Suprapubic skin (tissue), 4 donors: ENCODE measurements at places on chromosomes 12 and 14. TPM values are rescaled to one million over a fixed set of nuclear protein-coding genes. Genes with fewer than 3 reads are reported as not detected.

Gene FRS2
- total RNA-seq: 35.2 TPM

Gene LUM
- 16.8 TPM for total RNA-seq

Gene PRB2
- total RNA-seq: not detected

Gene ITGB7
- total RNA-seq: 8.4 TPM

DNA sequence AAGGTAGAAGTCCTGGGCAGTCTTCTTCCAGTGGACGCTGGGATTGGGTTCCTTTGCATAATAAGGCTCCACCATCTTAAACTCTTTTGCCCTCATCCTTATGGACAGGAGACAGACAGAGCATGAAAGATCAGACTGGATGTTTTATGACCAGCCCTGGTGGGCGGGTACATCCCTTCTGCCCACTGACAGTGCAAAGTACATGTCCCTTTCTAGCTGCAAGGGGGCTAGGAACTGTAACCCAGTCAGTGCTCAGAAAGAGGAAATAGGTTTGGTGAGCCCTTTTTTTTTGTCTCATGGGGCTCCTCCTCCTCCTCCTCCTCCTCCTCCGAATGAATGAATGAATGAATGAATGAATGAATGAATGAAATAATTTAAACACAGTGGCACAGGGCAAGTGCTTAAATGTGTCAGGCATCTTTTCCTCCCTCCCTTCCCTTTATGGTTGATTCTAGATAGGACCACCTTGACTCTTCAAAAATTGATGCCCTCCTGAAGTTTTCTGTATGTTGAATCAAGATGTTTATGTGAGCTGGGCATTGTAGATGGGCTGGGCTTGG lies 36.4 kb upstream of the HNF1A start:
- DNase-seq: no peak
- no peak overlapping the region for H3K27ac ChIP-seq
- no peak overlapping the region for H3K4me3 ChIP-seq
- H3K36me3 ChIP-seq: no peaks in the 10 kb centered on the region

DNA sequence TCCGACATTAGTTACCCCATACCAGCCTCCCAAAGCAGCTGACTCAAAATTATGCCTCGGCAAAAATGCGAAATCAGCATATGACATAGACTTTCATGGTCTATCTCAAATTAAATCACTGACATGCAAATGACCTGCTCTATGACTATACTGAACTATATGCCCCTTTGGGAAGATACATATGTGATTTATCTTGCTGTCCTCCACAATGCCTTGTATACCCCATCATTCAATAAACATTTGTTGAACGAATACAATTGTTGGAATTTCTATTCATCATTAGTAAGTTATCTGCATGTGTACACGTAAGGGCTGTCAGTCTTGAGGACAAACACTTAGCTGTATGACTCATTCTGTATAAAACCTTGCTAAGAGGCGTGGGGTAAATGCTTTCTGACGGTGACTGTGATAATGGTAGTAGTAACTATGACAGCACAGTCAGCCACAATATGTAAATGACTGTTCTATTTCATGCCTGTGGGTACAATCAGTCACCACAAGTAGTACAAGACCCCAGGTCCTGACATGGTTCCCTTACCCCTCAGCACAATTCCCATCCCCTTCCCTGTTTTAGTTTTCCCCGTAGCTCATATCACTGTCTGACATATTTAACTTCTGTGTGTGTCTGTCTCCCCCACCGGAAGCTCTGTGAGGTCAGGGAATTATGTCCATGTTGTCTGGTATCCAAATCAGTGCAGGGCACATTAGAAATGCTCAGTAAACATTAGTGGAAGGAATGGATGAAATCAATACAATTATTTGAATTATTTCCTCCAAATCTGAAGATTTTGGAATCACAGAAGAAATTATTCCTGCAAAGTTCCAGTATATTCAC lies 42.8 kb downstream of the STXBP6 start:
- no peak overlapping the region for H3K4me3 ChIP-seq
- no peak for DNase-seq
- H3K36me3 ChIP-seq: no peaks in the 10 kb centered on the region
- H3K4me1 ChIP-seq: peaks cover 30% of the 10 kb centered on the region

GRCh38 chr12:58502841-58503240 lies 417.5 kb downstream of the LRIG3 start:
- H3K27me3 ChIP-seq: no peaks in the 10 kb centered on the region
- H3K27ac ChIP-seq: no peak overlapping the region
- H3K4me3 ChIP-seq: no peak overlapping the region
- peaks cover 4% of the 10 kb centered on the region for H3K4me1 ChIP-seq
- DNase-seq: no peak

- H3K4me3 ChIP-seq: peak overlapping the region; percentile 46
- no peaks in the 10 kb centered on the region for H3K36me3 ChIP-seq
- no peak for DNase-seq
- peaks cover 32% of the 10 kb centered on the region for H3K4me1 ChIP-seq
- no peak overlapping the region for H3K27ac ChIP-seq
Observed at GRCh38 chr12:54173066-54173726, 15.6 kb downstream of the SMUG1 start.

DNA sequence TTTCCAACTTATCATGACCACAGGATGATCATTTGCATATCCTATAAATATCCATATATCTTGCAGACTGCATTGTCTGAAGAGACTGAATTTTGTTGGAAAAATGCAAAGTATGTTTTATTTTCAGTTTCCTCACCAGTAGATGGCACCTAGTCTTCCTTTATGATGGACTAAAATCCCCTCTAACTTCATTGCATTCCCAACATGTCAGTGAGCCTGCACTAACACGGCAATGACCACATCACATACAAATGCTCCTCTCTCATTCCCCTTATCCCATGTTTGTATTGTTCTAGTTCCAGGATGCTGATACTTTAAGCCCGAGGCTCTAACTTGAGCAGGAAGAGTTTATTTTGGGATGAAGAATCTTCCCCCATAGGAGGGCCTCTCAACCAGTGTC lies 24.7 kb upstream of the MYBPC1 start:
- H3K27ac ChIP-seq: no peak overlapping the region
- H3K36me3 ChIP-seq: no peaks in the 10 kb centered on the region
- H3K4me1 ChIP-seq: peaks cover 5% of the 10 kb centered on the region
- no peak overlapping the region for H3K4me3 ChIP-seq

- no peak overlapping the region for H3K27ac ChIP-seq
- no peak overlapping the region for H3K4me3 ChIP-seq
- DNase-seq: no peak
- no peaks in the 10 kb centered on the region for H3K4me1 ChIP-seq
- no peaks in the 10 kb centered on the region for H3K27me3 ChIP-seq
Observed at GRCh38 chr14:39030209-39030608, 72.8 kb downstream of the SEC23A start.

GRCh38 chr14:68088451-68088854 lies 268.9 kb downstream of the RAD51B start:
- H3K4me1 ChIP-seq: peaks cover 13% of the 10 kb centered on the region
- DNase-seq: no peak
- peak overlapping the region; percentile 51 for H3K27ac ChIP-seq
- no peaks in the 10 kb centered on the region for H3K27me3 ChIP-seq
- peak overlapping the region; percentile 30 for H3K4me3 ChIP-seq

DNA sequence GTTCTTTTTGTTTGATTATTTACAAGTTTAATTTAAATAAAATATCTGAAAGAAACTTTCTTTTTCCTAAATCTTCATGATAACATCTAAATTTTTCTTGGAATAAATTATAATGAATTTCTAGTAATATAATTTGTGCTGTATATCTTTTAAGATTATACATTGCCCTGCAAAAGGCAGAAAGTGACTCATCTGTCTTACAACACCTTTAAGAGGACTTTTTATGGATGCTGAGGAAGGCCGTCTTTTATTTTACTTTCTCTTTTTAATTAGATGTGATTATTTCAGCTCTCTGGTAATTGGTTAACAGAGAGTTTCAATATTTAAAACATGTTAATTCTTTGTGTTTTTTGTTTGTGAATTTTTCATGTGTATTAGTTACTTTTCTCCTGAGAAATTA lies 598.4 kb downstream of the RPL10L start:
- H3K4me1 ChIP-seq: no peaks in the 10 kb centered on the region
- no peak overlapping the region for H3K27ac ChIP-seq
- no peak for DNase-seq
- H3K27me3 ChIP-seq: no peaks in the 10 kb centered on the region
- no peaks in the 10 kb centered on the region for H3K36me3 ChIP-seq
- H3K4me3 ChIP-seq: no peak overlapping the region

DNA sequence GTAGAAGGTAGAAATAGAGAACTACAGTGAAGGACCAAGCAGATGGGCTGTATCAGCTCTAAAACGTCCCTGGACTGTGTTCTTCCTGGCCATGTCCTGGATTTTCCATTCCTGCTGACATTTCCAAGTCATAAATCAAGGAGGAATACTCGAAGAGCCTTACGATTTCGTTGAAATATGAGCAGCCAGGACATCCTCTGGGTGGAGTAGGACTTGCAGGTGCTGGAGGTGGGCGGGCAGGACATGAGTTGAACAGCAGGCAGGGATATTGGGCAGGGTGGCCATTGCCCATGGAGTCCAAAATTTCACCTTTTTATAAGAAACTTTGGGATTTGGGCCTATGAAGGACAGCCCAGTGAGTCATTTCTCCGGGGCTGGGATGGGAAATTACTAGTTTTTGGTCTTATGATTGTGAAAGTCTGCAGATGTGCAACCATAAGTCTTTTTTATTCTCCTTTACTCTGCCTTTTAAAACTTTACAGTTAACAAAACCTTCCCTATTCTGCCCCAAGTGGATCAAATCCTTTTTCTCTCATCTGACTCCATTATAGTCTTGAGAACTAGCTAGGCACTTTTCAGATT lies 88.8 kb downstream of the TMX1 start:
- H3K27ac ChIP-seq: peak overlapping the region; percentile 79
- no peak overlapping the region for H3K4me3 ChIP-seq
- peaks cover 46% of the 10 kb centered on the region for H3K4me1 ChIP-seq
- no peak for DNase-seq

- peaks cover 11% of the 10 kb centered on the region for H3K27me3 ChIP-seq
- no peak for DNase-seq
- no peak overlapping the region for H3K27ac ChIP-seq
- H3K36me3 ChIP-seq: no peaks in the 10 kb centered on the region
- peaks cover 15% of the 10 kb centered on the region for H3K4me1 ChIP-seq
Observed at GRCh38 chr12:130948751-130949150, 5.0 kb upstream of the ADGRD1 start.
